ENCODE measurements at places on chromosomes 2 and 18.

- no peak for DNase-seq
Measured at GRCh38 chr2:65940856-65941255, 494.1 kb upstream of the MEIS1 start.

GRCh38 chr2:173793709-173794565 is 171.2 kb downstream of the SP3 start:
- no peak for DNase-seq

DNA sequence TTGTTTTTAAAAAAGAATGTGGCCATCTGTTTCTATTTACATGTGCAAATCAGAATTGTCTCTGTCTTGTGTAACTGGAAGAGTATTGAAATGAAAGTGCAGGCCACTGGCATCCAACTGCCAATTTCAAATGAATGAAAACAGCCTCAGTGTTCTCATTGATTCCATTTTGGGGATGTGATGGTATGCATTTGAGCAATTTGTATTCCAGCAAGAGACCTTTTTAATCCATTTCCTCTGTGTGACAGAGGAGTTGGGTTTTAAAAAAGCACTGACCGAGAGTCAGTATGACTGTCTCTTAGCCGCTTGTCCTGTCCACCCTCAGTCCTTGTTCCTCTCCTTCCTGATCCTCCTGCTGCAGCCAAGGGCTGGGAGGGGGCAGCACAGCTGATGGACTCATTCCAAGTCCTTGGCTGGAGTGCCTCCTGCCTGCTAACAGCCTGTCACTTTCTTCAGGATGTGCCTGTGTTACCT is 50.0 kb downstream of the ASAP2 start:
- no peak for DNase-seq

- DNase-seq: no peak
Measured at GRCh38 chr2:239688840-239689239, 288.0 kb upstream of the HDAC4 start.

DNA sequence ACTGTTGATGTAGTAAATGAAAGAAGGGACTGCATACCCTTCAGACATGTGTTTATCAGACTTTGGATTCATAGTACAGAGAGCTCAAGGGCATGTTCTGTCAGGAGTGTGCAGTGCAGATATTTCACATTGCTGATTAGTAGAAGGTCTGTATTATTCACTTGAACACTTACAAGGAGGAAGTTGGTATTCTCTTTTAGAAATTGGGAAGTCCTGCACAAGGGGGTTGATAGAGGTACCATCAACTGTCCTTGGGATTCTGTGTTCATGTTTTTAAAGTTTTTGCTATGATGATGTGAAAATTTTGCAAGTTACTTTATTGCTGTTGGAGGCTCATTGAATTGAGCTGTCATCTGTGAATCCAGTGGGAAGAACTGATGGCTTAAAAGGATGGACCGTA is 6.7 kb downstream of the PSMD1 start:
- DNase-seq: peak; percentile 27

GRCh38 chr2:172510088-172510487 is 45.8 kb upstream of the PDK1 start:
- DNase-seq: peak; percentile 49

Measured in AML-193 (cell line).